HCT116 (cell line): ENCODE measurements at places on chromosomes 1 and 21. TPM values are rescaled to one million over a fixed set of nuclear protein-coding genes. Genes with fewer than 3 reads are reported as not detected.

Gene SLC25A34
- total RNA-seq: 0.59 TPM

Gene AMY2A
- 0.42 TPM for total RNA-seq

- no peak for DNase-seq
Measured at GRCh38 chr1:225834417-225835329, 24.7 kb downstream of the EPHX1 start.

Gene BSND
- not detected for total RNA-seq

- no peak for DNase-seq
Measured at GRCh38 chr1:42463921-42464320, 835 bp downstream of the CCDC30 start.

Gene C1QA
- total RNA-seq: 0.91 TPM

- no peak for DNase-seq
Measured at GRCh38 chr1:104028416-104029035, 278.8 kb downstream of the AMY1C start.

- DNase-seq: no peak
Measured at GRCh38 chr1:192545896-192546521, 29.6 kb upstream of the RGS1 start.

- no peak for DNase-seq
Measured at GRCh38 chr1:53725238-53725689, 13.7 kb downstream of the GLIS1 start.

Gene UBE2U
- not detected for total RNA-seq

Gene NES
- 8.4 TPM for total RNA-seq

GRCh38 chr1:92306020-92306419 is 7.2 kb downstream of the RPAP2 start:
- no peak for DNase-seq

GRCh38 chr1:45531873-45532272 is 10.2 kb upstream of the PRDX1 start:
- DNase-seq: no peak

GRCh38 chr1:66282343-66282852 is 251.6 kb upstream of the SGIP1 start:
- peak; percentile 68 for DNase-seq

DNA sequence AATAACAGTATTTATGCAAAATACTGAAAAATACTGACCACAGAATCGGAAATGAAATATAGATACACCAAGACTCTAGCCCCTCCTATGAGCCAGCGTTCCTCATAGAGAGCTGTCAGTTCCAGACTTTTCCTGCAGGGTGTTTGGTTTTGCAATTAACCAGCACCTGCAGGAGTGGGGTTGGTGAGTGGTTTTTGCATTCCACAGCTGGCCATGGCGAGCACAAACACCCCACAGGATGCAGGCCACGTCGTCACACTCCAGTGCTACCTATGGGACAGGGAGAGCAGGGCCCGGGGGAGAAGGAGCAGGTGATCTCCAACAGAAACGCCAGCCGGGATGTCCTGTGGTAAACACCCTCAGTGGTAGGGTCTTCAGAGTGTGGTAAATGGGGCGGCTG is 94.1 kb downstream of the ERG start:
- DNase-seq: no peak

Gene OR2T29
- total RNA-seq: not detected

DNA sequence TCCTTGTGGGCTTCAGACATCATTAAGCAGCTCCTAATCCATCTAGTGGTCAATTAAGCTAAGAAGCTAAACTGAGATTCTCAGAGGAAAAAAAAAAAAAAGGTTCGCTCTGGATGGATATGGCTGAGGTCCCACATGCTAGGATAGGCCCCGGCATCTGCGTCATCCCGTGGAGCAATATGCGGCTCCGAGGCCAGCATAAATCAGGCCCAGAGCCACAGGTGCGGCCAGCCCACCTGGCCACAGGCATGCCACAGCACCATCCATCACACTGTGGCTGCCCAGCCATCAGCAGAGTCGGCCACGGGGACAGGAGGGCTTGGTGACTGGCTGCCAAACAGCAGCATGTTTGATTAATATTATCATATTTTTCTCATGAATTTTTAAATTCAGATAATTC is 106.9 kb upstream of the TIAM1 start:
- no peak for DNase-seq

Gene DEPDC1
- 61.9 TPM for total RNA-seq

- no peak for DNase-seq
Measured at GRCh38 chr1:86953167-86953566, 38.7 kb downstream of the HS2ST1 start.

- no peak for DNase-seq
Measured at GRCh38 chr1:158813164-158813563, 18.0 kb upstream of the MNDA start.

Gene LCE3E
- not detected for total RNA-seq

DNA sequence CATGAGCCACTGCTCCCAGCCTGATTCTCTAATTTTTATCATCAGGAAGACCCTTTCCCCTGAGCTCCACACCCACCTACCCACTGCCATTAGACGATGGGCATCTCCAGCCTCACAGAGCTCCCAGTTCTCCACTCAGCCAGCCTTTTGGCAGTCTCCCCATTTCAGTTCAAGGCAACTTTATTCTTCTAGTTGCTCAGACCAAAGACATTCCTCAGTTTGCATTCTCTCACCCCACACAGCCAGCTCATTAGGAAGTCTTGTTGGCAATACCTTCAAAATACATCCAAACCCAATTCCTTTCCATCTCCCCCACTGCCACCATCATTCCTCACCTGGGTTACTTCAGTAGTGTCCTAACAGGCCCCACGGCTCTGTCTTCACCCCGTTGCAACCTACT is 53.4 kb upstream of the COX20 start:
- no peak for DNase-seq

GRCh38 chr1:960363-961131 is at the start of gene KLHL17:
KLHL17 (plus strand) TSS chr1:960584; CDS start chr1:960694, 110 bp downstream.
- no peak for DNase-seq

Gene PDC
- total RNA-seq: not detected

DNA sequence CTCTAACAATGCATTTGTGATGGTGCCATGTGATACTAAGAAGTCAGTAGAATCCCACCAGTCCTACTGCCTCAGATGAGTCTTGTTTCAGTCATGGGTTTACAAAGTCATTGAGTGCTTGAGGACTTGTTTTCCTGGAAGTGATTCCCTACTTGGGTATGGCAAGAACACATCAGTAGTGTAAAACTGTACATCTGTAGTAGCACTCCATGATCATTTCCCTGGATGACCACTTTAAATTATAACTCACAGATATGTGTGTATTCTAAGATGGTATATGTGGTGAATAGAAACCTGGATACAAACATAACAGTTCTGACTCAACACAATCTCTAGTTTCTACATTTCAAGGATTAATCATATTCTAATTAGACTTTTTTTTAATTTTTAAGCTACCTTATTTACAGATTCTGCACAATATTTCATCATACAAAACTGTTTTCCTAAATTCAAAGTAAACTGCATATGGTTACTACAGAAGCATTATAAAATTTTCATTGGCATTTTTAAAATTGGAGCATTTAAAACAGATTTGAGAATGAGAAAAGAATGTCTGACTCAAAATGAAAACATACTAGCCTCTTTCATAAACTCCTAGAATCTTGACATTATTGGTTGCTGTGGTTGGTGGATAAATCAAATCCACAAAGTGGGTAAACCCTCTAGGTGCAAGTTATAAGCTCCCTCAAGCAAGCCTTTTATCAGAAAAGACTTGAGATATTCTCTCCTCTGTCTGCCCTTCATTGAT is 6.8 kb upstream of the PSMG1 start:
- no peak for DNase-seq

DNA sequence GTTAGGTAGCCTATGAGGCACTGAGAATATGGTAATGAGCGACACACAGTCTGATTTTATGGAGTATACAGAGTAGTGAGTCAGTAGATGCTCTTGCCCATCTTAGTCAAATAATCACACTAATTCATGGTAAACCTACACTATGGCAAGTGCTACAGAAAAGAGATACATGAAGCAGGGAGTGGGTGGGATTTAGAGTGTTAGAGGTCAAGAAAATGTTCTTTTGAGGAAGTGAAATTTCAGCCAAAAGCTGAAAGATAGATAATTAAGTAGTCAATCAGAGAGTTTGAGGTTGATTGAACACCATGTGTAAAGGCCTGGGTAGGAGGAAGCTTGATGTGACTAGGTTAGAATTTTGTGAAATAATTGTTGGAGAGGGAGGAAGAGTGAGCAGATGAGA is 14.7 kb downstream of the MDM4 start:
- no peak for DNase-seq

- no peak for DNase-seq
Measured at GRCh38 chr1:4830707-4831106, 176.3 kb downstream of the AJAP1 start.

DNA sequence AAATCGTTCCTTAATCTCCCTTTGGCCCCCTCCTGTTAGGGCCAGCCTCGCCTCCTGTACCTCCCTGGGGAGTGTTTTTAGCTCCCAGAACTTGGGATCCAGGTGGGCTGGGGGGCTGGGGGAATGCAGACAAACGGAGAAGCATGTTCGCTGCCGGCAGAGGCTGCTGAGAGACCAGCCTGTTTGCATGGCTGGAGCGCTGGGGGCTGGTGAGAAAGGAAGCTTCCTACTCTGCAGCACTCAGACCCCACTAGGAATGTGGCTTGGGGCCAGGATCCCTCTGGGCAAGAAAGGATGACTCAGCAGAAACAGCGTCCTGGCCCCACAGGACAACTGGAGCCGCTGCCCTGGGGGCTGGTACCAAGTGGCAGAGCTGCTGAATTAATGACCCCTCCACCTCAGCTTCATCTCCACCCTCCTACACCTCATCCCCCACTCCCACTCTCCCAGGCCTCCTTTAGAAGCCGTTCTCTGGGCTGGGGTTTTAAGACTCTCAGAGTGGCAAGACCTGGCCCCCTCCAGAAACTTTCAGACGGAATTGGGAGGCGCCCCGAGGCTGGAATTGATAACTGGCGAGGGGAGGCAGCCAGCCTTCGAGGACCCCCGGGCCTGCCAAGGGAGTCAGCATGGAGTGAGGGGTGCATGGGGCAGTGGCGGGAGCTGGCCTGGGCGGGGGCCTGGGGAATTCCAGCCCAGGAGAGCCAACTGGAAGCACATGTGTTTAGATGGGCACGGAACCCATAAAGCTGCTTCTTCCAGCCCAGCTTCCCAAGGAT is 28.5 kb upstream of the EPS8L3 start:
- no peak for DNase-seq

DNA sequence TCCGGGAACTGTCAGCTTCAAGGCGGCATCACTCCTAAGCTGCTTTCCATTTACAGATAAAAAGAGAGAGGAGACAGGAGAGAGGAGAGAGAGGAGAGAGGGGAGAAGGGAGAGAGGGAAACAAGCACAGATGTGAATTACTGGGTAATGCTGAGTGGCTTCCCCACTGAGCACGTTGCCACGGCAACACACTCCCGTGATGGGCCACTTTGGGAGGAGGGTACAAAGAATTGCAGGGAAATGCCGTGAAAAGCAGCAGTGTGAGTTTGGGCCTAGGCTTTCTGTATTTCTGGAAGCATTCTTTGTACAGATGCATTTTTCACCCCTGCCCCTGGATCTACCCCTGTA is 128.0 kb upstream of the IRF2BP2 start:
- DNase-seq: no peak

Gene ARID1A
- 62.8 TPM for total RNA-seq

GRCh38 chr1:166538646-166539045 is 300.6 kb upstream of the POGK start:
- no peak for DNase-seq

Gene FTCD
- 2.5 TPM for total RNA-seq

GRCh38 chr1:3586986-3587759 is 24.1 kb downstream of the MEGF6 start:
- DNase-seq: no peak

- DNase-seq: peak; percentile 58
Measured at GRCh38 chr1:24186993-24187790, at the start of gene IFNLR1. IFNLR1 (minus strand) TSS chr1:24187289; CDS start chr1:24187248, 41 bp downstream.

Gene PRELP
- total RNA-seq: 0.10 TPM

- DNase-seq: peak; percentile 95
Measured at GRCh38 chr1:151539321-151540020, 638 bp upstream of the TUFT1 start.

DNA sequence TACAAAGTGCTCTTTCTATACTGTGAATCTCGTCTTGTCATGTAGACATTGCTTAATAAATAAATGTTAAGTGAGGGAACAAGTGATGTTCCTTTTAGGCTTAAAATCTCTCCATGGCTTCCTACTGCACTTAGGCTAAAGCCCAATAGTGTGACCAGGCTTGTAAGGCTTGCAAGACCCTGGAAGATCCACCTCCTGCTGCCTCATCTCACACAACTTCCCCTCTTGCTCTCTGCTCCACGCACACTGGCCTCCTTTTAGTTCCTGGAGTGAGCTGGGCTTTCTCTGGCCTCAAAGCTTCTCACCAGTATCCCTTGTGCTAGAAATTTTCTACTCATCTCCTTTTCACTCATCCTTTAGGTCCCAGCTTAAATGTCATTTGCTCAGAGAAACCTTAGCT is 41.5 kb upstream of the DIPK1A start:
- DNase-seq: no peak

DNA sequence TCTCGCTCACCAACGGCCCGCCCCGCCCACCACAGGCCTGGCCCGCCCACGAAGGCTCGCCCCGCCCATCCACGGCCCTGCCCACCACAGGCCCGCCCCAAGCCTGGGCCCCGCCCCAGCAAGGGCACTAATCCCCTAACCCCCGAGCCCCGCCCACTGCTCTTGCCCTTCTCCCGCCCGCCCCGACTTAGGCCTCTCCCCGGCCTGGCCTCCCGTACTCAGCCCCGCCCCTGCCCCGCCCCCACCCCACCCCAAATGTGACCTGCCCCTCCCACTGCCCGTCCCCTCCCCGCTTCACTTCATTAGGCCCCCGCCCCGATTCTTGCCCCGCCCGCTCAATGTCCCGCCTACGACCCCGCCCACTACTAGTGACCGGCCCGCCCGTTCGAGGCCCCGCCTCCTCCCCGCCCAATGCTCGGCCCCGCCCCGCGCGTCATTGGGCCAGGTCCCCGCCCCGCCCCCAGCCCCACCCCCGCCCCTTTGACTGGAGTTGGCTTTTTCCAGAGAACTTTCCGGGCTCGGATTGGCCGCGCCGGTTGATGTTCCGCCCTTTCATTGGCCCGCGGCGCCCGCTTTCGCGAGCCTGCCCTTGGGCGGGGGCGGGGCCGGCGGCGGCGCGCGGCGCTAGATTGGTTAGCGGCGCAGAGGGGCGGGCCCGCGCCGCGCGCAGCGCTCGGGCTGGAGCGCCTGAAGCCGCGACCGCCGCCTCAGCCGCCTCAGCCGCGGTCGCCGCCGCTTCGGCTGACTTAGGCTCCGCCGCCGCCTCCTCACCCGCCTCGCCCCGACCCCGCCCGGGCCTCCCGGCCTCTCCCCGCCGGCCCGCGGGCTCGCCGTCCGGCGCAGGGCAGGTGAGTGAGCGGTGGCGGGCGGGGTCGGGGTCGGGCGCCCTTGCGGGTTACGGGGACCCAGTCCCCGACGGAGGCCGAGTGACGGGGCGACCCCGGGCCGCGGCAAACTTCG is at the start of gene PCBP3:
TSS of gene PCBP3 (plus strand) at position 705 of the 960 bp plus-strand sequence. CDS start 206,361 bp downstream, outside the sequence.
- DNase-seq: peak; percentile 61

GRCh38 chr1:8165595-8166360 is 139.7 kb upstream of the ERRFI1 start:
- no peak for DNase-seq

Gene PRAMEF7
- not detected for total RNA-seq

Gene EVA1C
- 29.3 TPM for total RNA-seq

GRCh38 chr21:30839304-30839703 is 9.7 kb upstream of the KRTAP7-1 start:
- DNase-seq: no peak
